ENCODE measurements at places on chromosomes 12 and 14.

DNA sequence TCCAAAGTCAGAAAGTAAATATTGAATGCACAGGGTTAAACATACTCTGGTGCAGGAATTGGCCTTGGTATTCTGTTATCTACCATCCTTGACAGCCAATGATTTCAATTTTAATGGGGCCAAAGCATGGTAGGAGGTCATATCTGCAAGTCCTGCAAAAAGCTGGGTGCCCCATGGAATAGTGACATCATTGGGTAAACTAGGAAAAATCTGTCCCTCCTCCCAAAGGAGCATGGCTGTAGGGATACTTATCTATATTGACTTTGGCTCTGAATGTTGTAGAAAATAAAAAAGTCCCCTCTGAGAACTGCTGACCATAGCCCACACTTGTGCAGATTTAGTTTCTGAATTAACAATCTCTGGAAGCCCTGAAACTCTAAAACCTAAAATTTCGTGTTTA is 403.2 kb upstream of the SEL1L start:
- DNase-seq: no peak

DNA sequence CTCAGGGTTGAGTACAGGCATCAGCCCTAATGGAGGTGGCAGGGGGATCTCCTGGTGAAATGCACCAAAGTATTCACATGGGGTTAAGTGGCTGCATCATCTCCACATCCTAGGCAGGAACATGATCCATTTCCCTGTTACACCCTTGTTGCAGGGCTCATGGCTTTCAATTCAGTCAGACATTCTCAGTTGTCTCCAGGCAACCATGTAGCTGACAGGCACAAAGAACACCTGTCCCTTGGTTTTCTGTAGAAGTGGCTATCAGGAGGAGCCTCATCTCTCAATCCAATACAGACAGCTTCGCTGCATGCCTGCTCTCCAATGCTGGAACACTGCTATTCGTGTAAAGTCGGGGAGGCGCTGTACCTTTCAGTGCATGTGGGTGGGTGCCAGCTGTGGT is 299.0 kb upstream of the FOXG1 start:
- no peak for DNase-seq

DNA sequence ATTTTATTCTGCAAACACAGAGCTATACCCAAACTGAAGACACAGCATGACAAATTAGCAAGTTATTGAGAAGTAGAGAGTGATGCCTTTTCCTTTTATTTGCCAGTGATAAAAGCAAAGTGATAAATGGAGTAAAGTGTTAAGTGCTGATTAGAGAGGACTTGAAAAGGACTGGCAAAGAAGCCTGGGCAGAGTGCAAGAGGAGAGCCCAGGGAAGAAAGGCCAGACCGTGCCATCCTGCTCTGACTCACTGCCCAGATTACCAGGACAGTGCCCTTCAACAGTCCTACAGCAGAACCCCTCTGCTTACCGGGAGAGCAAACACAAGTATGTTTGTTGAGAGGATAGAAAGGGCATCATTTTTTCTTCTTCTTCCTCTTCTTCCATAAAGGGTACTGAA is 106.5 kb downstream of the ETV6 start:
- DNase-seq: no peak

GRCh38 chr12:86158956-86159355 is 97.2 kb downstream of the MGAT4C start:
- DNase-seq: peak; percentile 6

DNA sequence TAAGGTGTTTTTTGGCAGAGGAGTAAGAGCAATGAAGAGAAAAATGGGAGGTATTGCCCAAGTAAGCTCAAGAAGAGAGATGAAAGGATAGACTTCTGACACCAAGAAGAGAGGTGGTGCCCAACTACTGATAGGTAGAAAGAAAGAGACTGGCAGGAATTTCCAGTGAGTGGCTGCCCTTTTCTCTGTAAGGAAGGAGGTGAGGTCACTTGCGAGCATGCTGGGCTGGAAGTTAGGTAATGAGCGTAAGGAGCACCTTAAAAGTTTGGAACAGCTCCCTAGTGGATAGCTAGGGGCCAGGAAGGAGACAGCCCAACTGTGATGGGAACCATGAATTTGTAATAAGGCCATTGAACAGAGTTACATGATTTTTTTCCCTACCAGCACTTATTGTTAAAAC is 127.0 kb downstream of the ANO6 start:
- DNase-seq: no peak

DNA sequence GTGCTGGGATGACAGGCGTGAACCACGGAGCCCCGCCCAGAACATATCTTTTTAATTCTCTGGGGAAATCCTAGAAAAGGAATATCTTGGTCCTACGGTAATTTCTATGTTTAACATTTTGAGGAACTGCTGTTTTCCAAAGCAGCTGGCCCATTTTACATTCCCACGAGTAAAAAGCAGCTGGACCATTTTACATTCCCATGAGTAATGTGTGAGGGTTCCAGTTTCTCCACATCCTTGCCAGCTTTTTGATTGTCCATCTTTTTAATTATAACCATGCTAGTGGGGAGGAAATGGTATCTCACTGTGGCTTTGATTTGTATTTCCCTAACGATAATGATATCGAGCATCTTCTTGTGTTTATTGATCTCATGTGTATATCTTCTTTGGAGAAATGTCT is 4.4 kb upstream of the P2RX4 start:
- DNase-seq: peak; percentile 38

- DNase-seq: peak; percentile 93
These were observed 781.4 kb upstream of the TMEM132C start for GRCh38 chr12:127485528-127485927.

DNA sequence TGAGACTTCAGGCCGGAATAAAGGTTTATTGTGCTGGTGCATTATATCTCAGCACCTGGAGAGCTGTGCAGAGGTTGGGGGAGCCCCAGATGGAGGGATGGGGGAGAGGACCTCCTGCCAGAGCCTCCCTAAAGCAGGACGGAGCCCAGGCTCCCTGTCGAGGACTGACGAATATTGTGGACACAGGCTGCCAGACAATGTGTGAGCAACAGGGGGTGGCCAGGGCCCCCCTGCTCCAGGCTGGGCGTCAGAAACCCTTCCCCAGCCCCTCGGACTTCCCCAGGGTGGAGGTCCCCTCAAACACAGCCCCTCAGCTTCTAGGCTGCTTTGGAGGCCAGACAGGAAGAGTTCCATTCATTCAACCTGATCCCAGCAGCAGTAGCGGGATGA is 8.0 kb downstream of the TMEM119 start:
- DNase-seq: no peak

DNA sequence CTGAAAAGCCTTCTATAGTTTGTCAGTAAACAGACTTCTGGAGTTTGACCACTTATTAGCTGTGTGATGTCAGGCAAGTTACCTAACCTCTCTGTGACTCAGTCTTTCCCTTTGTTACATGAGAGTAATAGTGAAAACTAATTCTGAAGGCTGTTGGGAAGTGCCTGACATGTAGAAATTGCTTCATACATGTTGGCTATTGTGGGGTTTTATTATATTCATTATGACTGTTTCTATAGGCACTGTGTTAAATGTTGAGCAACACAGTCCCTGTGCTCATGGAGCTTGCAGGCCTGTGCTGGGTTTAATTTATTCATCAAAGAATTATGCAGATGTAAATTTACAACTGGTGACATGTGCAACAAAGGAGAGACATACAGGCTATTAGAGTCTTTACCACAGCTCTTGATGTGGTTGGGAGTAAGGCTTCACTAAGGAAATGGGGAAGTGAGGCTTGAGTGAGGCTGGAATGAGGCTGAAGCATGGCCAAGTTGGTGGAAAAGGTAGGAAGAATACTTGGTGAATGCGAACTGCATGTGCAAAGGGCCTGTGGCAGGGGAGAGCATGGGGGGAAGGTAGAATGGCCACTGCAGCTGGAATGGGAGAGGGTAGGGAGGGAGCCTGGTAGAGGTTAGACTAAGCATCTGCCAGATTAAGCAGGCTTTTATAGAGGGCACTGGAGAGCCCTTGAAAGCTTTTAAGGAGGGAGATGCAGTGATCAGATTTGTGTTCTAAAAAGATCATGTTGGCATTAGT is 236.4 kb upstream of the CRY1 start:
- no peak for DNase-seq

- DNase-seq: no peak
These were observed 5.1 kb downstream of the UNG start for GRCh38 chr12:109102491-109102890.

DNA sequence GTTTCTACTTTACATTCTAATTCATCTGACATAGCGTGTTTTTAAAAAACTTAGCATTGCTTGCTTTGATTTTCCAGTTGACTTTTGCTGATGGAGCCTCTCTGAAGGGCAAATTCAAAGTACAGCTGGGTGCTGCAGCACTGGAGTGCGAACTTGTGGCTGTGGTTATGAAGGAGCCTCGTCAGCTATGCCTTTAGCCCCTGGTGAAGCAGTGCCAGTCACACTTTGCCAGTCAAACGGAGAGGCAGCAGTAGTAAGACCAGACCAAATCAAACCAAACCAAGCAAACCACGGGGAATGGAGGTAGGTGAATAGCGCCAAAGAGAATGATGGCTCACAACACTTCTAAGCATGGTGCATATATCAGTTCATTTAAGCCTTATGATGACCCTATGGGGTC is 15.1 kb upstream of the SLC38A2 start:
- DNase-seq: no peak

DNA sequence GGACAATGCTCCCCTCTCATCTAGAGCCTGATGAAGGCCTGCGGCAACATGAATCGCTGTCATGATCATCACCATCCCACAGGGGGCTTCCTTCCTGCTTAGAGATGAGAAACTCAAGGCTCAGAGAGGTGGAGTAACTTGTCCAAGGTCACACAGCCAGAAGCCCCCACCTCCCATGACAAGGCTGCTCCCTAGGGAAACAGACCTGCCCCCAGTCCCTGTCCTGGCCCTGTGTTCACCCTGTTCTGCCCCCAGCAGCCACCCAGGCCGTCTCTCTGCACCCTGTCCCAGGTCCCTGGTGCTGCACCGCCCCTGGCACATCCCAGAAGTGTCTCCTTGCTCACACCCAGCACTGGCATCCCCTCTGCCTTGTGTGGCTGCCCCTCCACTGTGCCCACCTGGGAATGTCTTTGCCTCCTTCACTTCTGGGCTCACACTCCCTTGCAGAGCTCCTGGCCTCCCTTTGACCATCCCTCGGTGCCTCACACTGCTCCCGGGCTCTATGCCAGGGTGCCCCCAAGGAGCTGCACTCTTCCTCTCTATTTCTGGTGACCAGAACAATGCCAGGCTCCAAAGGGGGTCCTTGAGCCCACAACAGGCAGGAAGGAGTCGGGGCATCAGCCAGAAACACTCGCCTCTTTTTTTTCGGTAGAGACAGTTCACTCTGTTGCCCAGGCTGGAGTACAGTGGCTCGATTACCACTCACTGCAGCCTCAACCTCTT is 70.5 kb downstream of the BCL11B start:
- no peak for DNase-seq
